Adrenal gland (tissue), 19 donors: ENCODE measurements at places on chromosomes 6 and 20. TPM values are rescaled to one million over a fixed set of nuclear protein-coding genes. Genes with fewer than 3 reads are reported as not detected.

The OR2J3 gene
- not detected for polyA plus RNA-seq

DNA sequence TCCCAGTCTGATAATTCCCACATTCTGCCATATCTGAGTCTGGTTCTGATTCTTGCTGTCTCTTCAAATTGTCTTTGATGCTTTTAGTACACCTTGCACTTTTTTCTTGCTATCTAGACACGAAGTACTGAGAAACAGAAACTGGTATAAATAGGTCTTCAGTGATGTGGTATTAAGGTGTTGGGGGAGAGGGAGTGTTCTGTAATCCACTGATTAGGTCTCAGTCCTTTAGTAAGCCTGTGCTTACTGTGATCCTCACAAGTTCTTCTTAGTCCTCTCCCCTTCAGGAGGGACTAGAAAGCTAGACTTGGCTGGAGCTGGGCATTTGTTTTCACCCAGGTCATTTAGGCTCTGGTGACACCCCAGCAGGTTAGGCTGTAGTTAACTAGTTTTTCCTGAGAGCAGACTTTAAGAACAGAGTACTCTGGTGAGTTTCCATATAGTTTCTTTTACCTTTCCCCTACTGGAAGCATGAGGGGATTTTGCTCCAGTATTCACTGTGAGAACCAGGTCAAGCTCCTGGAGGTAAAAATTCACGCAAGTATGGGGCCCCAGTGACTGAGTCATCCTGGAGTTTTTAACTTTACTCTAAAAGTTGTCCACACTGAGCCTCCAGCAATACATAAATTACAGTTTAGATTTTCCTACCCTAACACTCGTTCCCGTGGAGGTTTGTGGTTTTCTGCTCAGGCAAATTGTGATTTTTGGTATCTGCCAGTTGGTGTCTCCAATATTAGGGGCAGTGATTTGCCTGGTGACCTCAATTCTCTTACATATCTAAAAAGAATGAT, 154.6 kb downstream of the CDKAL1 start:
- no peak overlapping the region for H3K27ac ChIP-seq
- no peak for DNase-seq
- no peak overlapping the region for H3K4me3 ChIP-seq
- no peaks in the 10 kb centered on the region for H3K4me1 ChIP-seq

The RAET1L gene
- not detected for polyA plus RNA-seq

The SLC22A16 gene
- not detected for polyA plus RNA-seq

GRCh38 chr20:24948939-24949679, at the start of gene CST7:
CST7 (plus strand) TSS chr20:24949269; CDS start chr20:24949506, 237 bp downstream.
- no peak within 1 kb of the TSS for H3K4me3 ChIP-seq
- DNase-seq = peak; percentile 13
- H3K27me3 ChIP-seq = no peaks in the 10 kb centered on the region
- H3K36me3 ChIP-seq = no peaks in the 10 kb centered on the region
- no peak within 1 kb of the TSS for H3K27ac ChIP-seq
- H3K4me1 ChIP-seq = no peaks in the 10 kb centered on the region

The MAD2L1BP gene
- polyA plus RNA-seq = 18.2 TPM

DNA sequence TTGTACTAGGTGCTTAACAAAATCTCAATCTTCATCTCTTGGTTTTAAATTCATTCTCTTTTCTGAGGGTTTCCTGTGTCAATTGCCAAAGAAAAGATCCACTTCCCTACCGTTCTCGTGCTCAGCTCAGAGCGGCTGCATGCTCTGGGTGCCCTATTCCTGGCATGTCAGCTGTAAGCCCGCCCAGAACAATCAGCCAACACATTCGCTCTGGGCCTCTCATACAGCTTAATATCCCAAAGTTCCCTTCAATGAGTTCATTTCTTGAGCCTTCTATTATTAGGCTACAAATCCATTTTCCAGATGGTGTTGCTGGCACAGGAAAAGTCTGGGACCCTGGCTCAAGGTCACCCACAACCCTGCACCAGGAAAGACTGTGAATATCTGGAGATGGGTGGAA, 24.3 kb upstream of the LRFN2 start:
- H3K27ac ChIP-seq = no peak overlapping the region
- H3K27me3 ChIP-seq = peaks cover 3% of the 10 kb centered on the region
- H3K4me1 ChIP-seq = no peaks in the 10 kb centered on the region
- no peaks in the 10 kb centered on the region for H3K36me3 ChIP-seq

DNA sequence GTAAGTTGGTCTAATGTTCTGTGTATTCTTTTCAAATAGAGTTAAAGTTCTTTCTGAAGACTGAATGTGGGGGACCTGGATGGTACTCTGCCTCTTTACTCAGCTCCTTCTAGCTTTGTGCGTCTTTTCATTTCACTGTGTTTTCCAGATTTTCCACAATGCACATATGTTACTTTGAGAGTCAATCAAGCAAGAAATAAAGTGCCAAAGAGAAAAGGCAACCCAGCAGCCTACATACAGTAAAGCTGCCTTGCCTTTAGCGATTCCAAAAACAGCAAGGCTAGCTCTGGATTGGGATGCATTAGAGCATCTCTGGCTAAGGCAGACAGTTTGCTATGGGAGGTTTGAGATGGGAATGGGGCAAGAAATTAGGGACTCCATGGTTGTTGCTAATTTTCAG, 5.3 kb downstream of the C6orf163 start:
- no peak overlapping the region for H3K4me3 ChIP-seq
- H3K4me1 ChIP-seq = no peaks in the 10 kb centered on the region
- H3K27me3 ChIP-seq = no peaks in the 10 kb centered on the region
- no peak for DNase-seq
- H3K36me3 ChIP-seq = no peaks in the 10 kb centered on the region

The SLC22A2 gene
- not detected for polyA plus RNA-seq

DNA sequence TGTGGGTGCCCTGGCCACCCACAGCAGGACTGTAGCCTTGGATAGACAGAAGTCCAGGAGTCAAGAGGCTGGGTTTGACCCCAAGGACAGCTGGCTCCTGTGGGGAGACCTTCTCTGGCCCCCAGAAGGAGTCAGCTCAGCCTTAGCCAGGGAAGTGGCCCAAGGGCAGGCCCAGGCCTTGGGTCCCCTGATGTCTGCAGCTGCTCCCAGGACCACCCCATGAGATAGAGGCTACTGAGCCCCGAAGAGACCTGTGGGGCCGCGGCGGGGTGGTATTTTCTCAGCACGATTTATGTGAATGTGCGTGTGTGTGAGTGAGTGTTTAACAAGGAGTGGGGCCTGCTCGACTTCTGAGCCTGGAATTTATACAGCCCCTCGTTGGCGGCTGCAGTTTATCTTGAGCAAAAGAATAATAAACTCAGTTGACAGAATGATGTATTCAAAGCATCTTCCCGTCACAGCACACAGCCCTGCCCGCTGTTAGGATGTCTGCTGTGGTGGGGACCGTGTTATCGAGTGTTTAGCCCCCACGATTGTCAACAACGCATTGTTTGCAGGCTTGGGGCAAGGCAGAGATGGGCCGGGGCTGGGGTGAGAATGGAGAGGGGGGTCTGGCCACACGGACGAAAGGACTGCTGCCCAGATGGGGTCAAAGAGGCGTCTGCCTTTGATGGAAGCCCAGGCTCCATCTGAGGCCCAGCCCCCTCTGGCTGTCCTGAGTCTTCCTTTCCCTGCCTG, 163.3 kb downstream of the VEGFA start:
- no peak overlapping the region for H3K4me3 ChIP-seq
- no peaks in the 10 kb centered on the region for H3K27me3 ChIP-seq
- no peak overlapping the region for H3K27ac ChIP-seq
- H3K36me3 ChIP-seq = no peaks in the 10 kb centered on the region

The VPS16 gene
- 99.8 TPM for polyA plus RNA-seq

GRCh38 chr6:87993356-87993755, 54.3 kb upstream of the SPACA1 start:
- no peak overlapping the region for H3K27ac ChIP-seq
- no peaks in the 10 kb centered on the region for H3K36me3 ChIP-seq
- H3K27me3 ChIP-seq = no peaks in the 10 kb centered on the region
- no peaks in the 10 kb centered on the region for H3K4me1 ChIP-seq
- H3K4me3 ChIP-seq = no peak overlapping the region

GRCh38 chr6:42079941-42080464, 29.7 kb downstream of the TAF8 start:
- H3K4me3 ChIP-seq = no peak overlapping the region
- H3K27me3 ChIP-seq = no peaks in the 10 kb centered on the region
- peaks cover 4% of the 10 kb centered on the region for H3K4me1 ChIP-seq
- peak; percentile 72 for DNase-seq
- peak overlapping the region; percentile 61 for H3K27ac ChIP-seq

DNA sequence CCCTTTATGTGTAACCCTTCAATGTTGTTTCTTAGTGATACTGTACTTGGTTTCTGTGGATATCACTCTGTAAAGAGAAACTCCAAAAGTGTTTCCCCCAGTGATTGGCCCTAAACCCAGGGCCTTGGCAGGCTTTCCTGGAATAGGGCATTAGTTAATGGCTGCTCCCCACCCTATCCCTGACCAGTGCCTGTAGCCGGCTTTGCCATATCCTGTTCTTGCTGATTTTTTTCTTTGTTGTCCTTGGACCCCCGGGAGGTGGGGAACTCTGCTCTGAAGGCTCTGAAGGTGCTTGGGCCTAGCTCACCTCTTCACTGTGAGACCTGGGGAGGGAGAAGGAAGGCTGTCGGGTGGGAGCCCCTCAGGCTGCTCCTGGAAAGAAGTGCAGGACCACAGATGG, 120.1 kb downstream of the TCP11 start:
- no peak for DNase-seq
- H3K27me3 ChIP-seq = no peaks in the 10 kb centered on the region
- peak overlapping the region; percentile 60 for H3K27ac ChIP-seq
- H3K4me3 ChIP-seq = peak overlapping the region; percentile 44
- H3K4me1 ChIP-seq = peaks cover 88% of the 10 kb centered on the region

GRCh38 chr6:105793130-105793529, 293.0 kb upstream of the PRDM1 start:
- H3K4me3 ChIP-seq = no peak overlapping the region
- no peak overlapping the region for H3K27ac ChIP-seq
- peaks cover 25% of the 10 kb centered on the region for H3K4me1 ChIP-seq
- no peaks in the 10 kb centered on the region for H3K36me3 ChIP-seq

The MATN4 gene
- polyA plus RNA-seq = not detected

DNA sequence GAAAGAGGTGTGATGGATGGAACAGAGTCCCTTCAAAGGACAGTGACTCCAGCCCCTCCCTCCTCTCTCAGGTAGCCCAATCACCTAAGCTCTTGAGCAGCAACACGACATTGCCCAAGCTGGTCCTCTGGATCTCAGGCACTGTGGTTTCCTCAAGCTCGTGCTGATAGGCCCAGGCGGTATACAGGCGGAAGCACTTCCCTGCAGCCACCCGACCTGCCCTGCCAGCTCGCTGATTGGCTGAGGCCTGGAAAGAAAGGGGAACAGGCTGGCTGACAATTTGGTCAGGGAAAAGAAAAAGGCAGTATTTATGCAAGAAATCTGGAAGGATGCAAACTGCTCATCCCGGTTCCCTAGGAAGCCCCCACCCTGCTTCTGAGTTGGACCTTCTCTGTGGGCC, 9.6 kb downstream of the C6orf136 start:
- H3K4me3 ChIP-seq = no peak overlapping the region
- H3K27ac ChIP-seq = no peak overlapping the region
- H3K4me1 ChIP-seq = peaks cover 5% of the 10 kb centered on the region
- H3K36me3 ChIP-seq = peaks cover 99% of the 10 kb centered on the region

GRCh38 chr6:128112494-128112893, 211.6 kb upstream of the THEMIS start:
- H3K4me3 ChIP-seq = no peak overlapping the region
- no peak for DNase-seq
- peaks cover 6% of the 10 kb centered on the region for H3K4me1 ChIP-seq

GRCh38 chr20:14896569-14896968, 559.2 kb upstream of the FLRT3 start:
- no peaks in the 10 kb centered on the region for H3K4me1 ChIP-seq
- no peak overlapping the region for H3K4me3 ChIP-seq
- no peak overlapping the region for H3K27ac ChIP-seq
- H3K36me3 ChIP-seq = no peaks in the 10 kb centered on the region
